ENCODE measurements at places on chromosomes 6 and 20.

DNA sequence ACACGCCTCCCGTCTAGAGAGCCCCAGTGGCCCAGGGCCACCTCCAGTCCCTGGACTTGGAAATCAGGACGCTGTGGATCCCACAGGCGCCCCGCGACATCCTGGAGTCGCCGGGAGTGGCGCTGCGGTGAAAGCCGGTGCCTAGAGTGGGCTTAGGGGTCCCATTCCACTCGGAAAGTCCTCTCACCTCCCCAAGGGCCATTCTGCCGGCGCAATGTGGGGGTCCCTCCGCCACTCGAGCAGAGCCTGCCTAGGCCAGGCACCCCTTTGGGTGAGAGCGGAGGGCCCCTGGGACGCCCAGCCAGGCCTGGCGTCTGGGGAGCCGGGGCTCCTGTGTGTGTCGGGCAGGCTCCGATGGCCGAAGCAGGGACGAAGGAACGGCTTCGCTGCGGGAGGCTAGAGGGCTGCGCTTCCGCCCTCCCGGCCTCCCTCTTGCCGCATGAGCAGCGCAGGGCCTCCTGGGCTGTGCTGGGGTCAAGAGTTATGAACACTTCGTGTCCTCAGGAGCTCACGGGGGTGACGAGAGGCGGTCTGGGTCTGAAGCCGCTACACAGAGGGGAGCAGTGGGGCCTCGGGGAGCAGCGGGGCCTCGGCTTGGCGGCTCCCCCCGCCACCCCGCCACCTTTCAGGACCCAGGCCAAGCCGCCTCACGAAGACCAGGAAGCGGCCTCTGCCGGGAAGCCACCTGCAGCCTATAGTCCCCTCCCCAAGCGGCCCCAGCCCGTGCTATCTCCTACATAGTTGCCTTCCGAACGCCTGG is 13.6 kb downstream of the POU3F2 start:
- DNase-seq = no peak

GRCh38 chr6:7559651-7560385 is 18.3 kb downstream of the DSP start:
- DNase-seq = no peak

DNA sequence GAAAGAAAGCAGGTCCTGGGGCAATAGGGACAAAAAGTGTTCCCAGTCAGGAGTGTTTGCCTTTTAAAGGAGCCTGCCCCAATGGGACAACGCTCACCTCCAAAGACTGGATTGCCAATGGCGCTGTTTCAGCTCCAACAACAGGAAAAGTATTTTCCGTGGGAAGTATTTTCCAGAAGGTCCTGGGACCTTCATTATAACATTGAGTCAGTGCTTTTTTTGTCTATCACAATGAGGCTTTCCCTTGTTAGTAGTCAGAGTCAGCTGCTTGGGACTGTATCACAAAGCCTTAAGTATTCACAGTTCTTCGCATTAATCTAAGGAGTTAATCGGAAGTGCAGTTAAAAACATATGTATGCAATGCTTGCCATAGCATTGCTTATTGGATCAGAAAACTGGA is 17.3 kb downstream of the TRAF3IP2 start:
- DNase-seq = no peak

DNA sequence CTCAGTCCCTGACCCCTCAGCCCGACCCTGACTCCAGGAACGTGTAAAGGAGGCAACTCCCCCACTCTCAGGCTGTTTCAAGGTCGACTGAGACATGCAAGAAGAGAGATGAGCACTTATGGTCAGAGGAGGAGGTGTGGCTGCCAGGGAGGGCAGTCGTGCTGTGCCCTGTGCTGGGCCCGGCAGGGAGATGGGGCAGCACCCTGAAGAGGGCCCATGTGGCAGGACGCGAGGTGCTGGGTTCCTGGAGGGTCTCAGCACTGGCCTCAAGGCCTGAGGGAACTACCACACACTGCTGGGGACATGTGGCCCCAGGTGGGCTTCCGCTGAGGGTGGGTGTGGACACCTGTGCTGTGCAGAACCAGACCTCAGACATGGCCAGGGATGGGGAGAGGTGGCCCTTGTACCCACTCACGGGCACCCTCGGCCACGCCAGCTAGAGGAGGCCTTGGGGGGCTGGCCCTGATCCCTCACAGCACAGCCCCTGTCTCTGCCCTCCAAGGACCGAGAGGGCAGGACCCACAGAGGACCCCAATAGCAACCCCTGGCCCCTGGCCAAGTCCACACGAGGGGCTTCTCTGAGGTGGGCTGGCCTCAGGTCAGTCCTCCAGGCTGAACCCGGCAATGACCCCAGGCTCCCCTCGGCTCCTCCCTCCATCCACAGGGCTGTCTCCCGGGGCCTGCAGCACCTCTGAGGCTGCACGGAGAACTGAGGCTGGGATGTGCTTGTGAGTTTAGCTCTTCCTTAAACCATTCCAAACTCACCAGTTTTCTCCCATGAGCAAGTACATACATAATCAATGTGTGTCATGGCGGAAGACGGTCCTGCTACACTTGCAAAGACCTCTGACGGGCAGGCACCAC is 8.7 kb downstream of the SLC2A4RG start:
- no peak for DNase-seq

DNA sequence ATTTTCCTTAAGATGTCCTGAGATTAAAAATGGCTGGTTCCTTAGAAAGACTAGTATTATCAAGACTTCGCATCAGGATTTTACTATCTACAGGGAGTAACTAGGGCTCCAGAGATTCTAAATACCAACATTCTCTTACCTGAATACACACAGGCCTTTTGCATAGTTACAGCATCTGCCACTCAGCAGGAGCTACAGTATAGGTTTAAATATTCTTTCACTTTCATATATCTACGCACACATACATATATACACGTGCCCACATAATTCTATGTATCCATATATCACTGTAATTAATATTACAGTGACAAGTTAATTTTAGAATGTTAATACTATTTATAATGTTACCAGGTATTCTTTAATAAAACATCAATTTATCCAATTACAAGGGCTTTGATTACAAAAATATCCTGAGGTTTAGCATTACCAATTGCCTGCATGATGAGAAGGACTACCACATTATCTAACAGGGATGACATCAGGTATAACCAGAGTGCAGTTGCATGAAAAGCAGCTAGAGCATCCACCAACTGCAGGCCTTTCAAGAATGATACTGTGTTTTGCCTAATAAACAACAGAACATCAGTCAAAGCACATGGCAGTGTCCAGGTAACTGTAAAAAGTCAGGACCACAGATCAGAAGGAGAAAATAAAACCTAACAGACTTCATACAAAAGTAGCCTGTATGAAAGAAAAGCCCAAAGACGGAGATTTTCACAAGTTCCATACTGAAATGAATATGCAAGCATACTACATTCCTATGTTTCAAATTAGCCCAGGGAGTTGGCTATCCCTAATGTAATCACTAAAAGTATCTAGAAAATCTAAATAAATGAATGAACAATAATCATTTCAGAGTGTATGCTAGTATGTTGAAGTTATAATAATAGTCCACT is 268.7 kb downstream of the PTPRK start:
- no peak for DNase-seq

Measured in activated T-cell treated with anti-CD3 and anti-CD28 coated beads, Interleukin-2, amount 50 U/mL, for 48 hours (primary cell).